Psoas muscle (tissue), 8 donors: ENCODE measurements at places on chromosomes 7 and 10. TPM values are rescaled to one million over a fixed set of nuclear protein-coding genes. Genes with fewer than 3 reads are reported as not detected.

Gene LRRC27
- total RNA-seq, result 2.5 TPM

Gene NUDT13
- total RNA-seq, result 1.1 TPM

Gene PNLIP
- total RNA-seq, result 3.5 TPM

Gene CFTR
- not detected for total RNA-seq

Gene TLX1
- total RNA-seq, result not detected
